ENCODE measurements at places on chromosomes 11 and 22.

- DNase-seq = peak; percentile 25
Measured at GRCh38 chr11:120013325-120014250, 124.3 kb downstream of the TRIM29 start.

- no peak for DNase-seq
Measured at GRCh38 chr22:48259991-48260670, 1497.7 kb downstream of the TBC1D22A start.

- no peak for DNase-seq
Measured at GRCh38 chr22:42401535-42402334, 30.5 kb downstream of the NFAM1 start.

DNA sequence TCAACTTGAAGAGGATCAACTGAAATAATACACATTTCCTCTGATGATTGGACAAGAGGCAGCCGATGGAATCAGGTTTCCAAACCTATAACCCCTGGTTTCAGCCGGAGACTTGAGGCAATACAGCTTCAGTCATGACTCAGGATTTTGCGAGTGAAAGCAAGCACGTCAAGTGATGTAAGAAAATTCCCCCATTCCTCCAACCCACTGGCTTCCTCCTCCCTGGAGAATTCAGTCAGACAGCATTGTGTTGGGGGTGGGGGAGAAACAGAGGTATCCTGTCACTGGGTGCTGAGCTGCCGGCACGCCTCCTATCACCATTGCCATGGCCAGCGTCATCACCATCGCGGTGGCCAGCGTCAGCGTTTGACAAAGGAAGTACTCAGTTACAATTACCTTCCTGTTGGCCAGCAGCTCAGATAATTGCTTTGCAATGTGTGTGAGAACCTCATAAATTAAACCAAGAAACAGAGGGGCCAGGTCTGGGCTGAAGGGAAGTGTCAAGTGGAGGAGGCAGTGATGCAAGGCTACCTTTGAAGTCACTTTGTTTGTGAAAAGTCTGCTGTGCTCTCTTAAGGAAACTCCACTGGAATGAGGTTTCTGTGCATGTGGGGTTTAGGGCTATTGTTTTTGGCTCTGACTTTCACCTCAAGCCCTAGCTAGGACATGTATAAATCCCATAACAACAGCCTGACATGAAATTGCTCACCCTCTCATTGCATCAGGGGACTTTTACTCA lies 50.2 kb downstream of the LIF start:
- peak; percentile 100 for DNase-seq
